ENCODE measurements at places on chromosomes 7 and 10.

DNA sequence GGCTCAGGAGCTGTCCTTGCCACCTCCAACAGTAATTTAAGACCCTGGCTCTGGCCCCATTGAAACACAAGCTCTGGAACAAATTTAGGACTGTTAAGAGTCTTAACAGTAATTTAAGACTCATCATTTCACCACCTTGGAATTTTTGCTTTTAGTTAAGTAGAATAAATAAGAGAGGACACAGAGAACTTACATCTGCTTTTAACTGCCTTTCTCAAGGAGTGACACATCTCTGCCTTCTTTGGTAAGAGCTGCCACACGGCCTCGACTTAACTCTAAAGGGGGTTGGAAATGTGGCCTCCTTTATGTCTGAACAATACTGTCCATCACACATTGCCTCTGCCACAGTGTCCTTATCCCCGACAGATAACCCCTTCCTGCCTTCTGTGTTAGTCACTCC, 77.9 kb downstream of the HERPUD2 start:
- no peak for DNase-seq

GRCh38 chr7:70498232-70498992, 633.5 kb upstream of the GALNT17 start:
- DNase-seq = no peak

- DNase-seq = no peak
Observed at GRCh38 chr7:133784486-133785001, 342.6 kb upstream of the LRGUK start.

GRCh38 chr10:5142199-5142598, 42.8 kb downstream of the AKR1C8 start:
- DNase-seq = no peak

GRCh38 chr7:51970961-51971665, 654.5 kb upstream of the COBL start:
- DNase-seq = no peak

DNA sequence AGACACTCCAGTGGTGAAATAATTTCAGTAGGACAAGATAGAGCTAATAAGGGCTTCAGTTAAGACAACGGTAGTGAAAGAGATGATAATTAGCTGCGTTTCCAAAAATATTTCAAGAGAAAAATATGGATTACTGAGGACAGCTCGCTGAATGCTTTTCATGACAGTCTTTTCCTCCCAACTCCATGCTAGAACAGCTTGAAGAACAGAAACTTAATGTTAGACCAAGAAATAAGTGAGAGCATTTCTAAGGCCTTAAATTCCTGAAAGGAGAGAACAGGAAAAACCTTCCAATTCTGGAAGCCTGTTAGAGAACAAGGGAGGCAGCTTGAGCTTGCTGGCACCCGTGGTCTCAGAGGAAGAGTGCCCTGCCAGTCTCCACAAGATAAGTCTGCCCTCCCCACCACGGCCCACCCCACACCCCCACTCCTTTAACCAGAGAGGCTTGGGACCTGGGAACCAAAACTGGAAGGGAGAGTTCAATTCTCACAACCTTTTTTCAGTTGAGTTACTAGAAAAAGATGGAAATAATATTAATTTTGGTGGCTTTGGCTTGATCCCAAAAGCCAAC, 1148.0 kb upstream of the CELF2 start:
- DNase-seq = no peak

DNA sequence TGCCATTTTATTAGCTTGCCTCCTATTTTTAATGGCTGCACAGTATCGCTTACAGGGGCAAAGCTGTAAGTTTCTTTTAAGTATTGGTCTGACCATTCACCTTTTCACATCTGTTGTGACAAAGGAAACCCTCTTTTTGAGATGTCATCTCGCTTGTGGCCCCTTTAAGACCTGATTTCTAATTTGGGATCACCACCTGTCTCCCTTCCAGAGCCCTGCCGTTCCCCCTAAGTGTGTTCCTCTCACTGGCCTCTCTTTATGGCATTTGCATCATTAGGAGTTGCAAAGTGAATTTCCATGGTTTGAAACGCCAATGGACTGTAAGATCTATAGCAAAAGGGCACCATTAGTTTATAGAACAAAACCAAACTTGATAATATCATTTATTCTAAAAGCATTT, 1.4 kb downstream of the EPDR1 start:
- DNase-seq = no peak

- peak; percentile 5 for DNase-seq
Observed at GRCh38 chr7:17773289-17773626, 167.0 kb downstream of the SNX13 start.
